HFF-Myc (cell line): ENCODE measurements at places on chromosomes 1 and 21.

DNA sequence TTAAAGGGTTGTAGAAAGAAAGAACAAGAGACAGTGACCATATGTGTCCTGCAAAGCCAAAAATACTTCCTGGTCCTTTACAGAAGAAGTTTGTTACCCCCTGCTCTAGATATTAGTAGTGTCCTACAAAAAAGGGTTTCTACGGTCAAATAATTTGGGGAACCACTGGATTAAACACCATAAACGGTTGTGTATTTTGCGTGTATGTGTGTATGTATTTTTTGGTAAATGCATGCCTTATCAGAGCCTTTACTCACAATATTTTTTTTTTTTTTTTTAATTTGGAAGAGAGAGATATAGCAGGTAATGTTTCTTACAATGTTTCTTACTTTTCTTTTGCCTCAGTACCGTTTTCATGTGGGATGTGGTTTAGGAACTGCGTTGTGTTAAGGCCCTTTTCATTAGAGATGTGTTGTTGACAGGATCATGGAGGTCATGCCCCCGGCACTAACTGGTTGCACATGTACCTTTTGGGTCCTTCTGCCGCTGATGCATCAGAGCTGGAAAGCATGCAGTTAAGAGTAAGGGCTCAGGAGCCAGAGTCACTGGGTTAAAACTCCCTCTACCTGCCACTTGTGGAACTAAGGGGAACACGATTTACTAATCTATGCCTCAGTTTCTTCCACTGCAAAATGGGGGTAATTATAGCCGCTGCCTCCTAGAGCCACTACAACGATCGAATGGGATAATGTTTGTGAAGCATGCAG is 234.6 kb upstream of the KAZN start:
- DNase-seq = no peak

GRCh38 chr1:16153999-16154673 is 1.7 kb downstream of the EPHA2 start:
- DNase-seq = no peak

GRCh38 chr1:182610606-182611194 is 6.5 kb upstream of the RGS16 start:
- DNase-seq = no peak

DNA sequence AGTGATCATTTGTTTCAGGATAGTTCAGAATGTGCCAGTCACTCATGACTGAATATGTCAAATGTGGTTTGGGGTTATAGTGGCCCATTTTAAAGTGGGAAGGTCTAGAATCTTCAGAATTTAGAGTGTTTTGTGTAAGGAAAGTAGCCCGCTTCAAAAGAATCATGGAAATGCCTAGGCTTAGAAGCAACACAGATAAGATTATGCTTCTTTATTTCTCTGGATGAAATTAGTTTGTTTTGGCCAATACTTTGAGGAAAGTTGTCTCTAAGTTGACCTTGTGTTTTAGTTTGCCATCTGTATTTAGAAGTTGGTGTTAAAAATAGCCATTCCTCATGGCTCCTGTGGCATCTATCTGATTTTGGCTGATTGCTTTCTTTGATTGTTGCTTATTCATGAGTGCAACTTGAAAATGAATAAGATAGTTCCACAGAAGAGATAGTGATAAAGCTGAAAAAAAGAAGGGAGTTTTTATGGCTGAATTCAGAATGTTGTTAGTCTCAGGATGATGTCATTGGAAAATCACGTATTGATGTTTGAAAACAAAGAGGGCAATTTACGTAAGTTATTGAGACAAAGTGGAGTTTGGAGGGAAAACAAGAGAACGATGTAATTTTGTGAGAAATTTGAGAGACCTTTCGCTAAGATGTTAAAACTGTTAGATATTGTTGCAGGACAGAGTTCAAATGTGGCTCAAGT is 71.9 kb downstream of the PLA2G4A start:
- no peak for DNase-seq

- no peak for DNase-seq
Observed at GRCh38 chr1:25793585-25794170, 6.3 kb upstream of the SELENON start.

DNA sequence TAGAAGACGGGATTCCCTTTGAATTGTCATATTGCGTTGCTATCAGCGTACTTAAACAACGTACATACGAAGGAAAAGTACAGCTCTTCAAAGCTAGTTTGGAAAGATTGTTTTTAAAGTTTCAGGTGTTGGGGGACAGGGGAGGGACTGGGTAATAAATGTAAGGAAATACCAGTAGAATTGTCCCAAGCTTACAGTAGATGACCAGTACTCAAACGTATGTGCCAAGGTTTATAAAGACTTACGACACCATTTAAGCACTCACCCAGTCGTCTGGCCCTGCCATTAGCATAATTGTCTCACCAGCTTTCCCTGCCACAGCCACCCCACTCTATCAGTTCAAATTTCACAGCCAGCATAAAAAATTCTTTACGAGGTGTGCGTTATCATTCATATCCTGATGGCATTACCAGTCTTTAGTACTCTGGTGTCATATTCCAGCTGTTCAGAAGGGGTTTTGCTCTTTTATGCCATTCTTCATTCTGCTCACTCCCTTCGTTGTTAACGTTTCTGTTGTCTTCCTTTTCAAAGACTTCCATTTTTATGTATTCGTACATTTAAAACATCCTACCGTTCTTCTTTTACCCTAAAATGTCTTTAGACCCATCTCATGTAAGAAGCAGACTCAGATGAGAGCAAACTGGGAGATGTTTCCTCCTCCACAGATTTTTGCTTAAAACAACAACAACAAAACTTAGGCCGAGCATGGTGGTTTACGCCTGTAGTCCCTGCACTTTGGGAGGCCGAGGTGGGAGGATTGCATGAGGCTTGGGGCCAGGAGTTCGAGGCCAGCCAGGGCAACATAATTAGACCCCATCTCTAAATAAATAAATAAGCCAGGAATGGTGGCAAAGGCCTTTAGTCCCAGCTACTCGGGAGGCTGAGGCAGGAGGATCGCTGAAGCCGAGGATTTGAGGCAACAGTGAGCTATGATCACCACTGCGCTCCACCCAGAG is 1.0 kb upstream of the HP1BP3 start:
- DNase-seq = no peak

GRCh38 chr1:13228343-13228781 is 2.4 kb upstream of the PRAMEF18 start:
- no peak for DNase-seq

- DNase-seq = no peak
Observed at GRCh38 chr1:172134087-172134731, 286.3 kb upstream of the C1orf105 start.

- no peak for DNase-seq
Observed at GRCh38 chr1:191022856-191023255, 545.2 kb upstream of the BRINP3 start.

- DNase-seq = no peak
Observed at GRCh38 chr1:163166886-163167555, 35.7 kb downstream of the RGS5 start.

DNA sequence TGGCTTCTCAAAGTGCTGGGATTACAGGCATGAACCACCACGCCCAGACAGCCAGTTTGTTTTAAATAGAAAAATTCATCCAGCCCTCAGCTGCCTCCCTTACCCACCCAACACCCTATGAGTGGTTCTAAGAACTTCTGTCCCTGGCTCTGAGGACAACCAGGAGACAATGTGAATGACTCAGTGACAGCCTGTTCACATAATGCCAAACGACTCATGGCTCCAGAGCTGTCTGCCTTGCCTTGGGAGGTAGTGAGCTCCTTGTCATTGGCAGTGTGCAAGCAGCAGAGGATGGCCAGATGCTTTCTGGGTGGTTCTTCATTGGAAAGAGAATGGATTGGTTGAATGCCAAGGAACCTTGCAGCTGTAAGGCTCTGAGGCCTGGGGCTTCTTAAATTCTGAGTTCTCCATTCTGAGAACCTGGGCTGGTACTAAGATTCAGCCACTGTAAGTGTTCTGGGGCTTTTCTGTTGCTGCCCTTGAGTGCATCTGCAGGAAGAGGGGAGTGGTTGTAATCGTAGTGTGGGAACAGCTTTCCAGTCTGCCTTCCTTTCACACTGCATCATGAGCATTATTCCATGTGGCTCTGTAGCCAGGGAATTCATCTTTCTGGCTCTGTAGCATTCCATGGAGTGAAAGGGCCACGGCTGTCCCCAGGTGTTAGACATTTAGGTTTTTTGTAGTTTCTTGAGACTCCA is 5.8 kb downstream of the SERINC2 start:
- no peak for DNase-seq

- DNase-seq = no peak
Observed at GRCh38 chr1:203744075-203744972, 20.7 kb upstream of the LAX1 start.

- no peak for DNase-seq
Observed at GRCh38 chr1:11845641-11846335, 1.8 kb downstream of the NPPA start.

DNA sequence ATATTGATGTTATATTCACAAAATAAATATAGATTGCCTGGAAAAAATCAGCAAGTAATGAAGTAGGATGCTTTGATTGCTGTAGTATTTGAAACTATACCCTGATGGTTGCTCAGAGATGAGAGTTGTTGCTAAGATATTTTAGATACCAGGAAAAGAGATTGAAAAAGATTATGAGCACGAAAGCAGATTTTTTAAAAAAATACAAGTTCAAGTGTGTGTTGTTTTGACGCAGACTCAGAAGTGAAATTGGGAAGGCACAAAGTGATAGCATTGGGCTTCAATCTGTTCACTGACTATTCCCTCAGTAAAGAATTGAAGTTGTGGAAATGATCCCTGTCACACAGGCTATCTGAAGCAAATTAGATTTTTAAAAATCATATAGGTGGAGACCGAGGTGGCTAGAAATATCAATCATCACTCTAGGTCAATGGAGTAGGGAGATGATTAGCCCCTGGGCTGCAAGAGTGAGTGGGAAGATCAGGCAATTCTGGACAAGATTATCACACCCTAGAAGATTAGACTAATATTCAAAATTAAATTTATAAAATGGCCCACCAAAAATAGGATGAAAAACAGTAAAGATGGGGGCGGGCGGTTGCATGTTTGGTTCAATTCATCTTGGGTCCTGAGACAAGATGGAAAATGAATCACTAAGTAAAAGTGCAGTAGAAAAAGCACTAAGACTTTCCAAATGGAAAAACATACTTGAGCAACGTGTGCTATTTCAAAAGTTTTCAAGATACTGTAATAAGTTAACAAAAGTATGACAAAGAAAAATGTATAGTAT is 41.5 kb upstream of the LRRC8D start:
- DNase-seq = no peak

GRCh38 chr21:33007747-33008146 is 18.0 kb upstream of the OLIG2 start:
- no peak for DNase-seq
